A549 (cell line): ENCODE measurements at places on chromosomes 7 and 10.

- no peak for DNase-seq
Measured at GRCh38 chr10:58347967-58348366, 13.2 kb downstream of the UBE2D1 start.

- DNase-seq = no peak
Measured at GRCh38 chr7:106914018-106914607, 49.0 kb downstream of the PIK3CG start.

GRCh38 chr10:79170993-79171392, 102.2 kb downstream of the ZMIZ1 start:
- no peak for DNase-seq

DNA sequence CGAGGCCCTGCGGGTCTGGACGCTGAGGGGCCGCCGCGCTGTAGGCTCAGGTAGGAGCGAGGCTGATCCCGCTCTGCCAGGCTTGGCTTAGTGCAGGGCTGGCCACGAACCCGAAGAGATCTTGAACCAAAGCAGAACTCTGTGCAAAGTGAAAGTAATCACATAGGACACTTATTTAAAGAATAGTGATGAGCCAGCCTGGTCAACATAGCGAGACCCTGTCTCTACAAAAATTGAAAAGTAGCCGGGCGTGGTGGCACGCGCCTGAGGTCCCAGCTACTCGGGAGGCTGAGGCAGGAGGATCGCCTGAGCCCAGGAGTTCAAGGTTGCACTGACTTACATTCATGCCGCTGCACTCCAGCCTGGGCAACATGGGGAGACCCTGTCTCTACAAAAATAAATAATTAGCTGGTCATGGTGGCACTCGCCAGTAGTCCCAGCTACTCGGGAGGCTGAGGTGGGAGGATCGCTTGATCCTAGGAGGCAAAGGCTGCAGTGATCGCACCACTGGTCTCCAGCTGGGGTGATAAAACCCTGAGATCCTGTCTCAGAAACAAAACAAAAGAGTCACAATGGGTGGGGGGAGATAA, 541 bp downstream of the ZSCAN25 start:
- DNase-seq = no peak

DNA sequence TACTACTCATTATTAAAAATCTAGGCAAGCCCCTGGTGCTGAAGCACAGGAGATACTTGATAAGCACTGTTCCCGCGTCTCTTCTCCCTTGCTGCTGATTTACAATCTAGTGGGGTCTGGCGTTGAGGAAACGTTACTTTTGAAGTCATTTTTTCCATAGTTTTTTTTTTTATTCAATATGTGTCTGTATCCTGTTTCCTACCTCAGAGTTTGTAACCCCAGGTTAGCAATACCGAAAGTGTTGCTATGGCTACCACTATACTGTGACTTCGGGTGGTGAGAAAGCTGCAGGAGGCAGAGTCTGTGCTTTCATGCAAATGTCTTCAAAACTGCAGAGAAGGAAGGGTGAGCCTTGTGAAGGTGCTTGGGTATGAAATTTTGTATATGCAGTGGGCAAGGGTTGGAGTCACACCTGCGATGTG, 458.8 kb upstream of the GHITM start:
- DNase-seq = no peak

GRCh38 chr10:17199351-17199804, 2.1 kb downstream of the TRDMT1 start:
- no peak for DNase-seq

DNA sequence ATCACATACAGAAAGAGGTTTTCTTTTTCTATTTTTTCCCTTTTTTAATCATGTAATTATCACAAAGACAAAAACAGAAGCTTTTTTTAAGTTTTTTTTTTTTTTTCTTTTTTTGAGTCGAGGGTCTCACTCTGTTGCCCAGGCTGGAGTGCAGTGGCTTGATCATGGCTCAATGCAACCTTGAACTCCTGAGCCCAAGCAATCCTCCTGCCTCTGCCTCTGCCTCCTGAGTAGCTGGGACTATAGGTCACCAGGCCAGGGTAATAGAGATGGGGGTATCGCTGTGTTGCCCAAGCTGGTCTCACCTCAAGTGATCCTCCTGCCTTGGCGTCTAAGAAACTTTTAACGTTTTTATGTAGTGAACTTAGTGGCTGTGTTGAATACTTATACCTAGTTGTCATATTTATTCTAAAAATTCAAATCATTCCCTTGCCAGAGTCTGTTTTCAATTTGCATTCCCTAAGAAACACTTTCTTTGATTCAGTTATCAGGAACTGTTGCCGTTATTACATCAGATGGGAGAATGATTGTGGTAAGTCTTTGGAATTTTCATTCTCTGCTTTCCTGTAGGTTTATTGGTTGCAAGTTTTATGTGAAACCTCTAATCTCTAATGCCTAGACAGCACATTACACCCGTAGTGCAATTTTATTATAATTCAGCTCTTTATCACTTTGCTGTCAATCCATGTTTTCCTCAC, 1.3 kb downstream of the LSM8 start:
- DNase-seq = no peak

DNA sequence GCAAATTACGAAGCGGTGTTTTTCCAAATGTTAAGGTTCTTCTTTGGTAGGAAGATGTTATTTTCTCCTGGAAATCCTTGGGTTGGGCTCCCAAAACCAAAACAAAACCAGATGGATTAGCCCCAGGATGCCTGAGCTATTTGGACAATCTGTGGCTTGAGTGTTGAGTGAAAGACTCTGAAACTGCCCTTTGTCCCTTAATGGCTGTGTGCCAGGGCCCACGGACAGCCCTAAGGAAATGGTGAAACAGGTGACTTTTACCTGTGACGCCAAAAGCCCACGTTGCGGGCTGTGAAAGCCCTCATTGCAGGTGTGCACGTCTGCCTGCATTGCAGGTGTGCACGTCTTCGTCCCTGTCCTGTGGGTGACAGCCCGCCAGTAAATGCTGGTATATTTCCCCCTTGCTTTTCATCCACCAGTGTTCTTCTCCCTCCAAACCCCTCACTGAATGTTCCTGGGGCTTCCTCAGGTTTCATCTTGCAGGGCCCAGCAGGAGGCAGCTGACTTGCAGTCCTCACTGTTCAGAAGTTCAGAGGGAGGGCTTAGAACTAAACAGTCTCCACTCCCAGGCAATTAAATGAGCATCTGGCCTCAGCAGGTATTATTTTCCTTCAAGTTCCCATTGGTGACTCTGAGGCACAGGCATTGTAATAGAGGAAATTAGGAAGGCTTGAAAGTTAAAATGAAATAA, 10.7 kb downstream of the PFKP start:
- no peak for DNase-seq

GRCh38 chr7:106417273-106417902, 132.6 kb upstream of the NAMPT start:
- DNase-seq = peak; percentile 67

GRCh38 chr10:2949221-2949947, 118.0 kb upstream of the PFKP start:
- DNase-seq = no peak

DNA sequence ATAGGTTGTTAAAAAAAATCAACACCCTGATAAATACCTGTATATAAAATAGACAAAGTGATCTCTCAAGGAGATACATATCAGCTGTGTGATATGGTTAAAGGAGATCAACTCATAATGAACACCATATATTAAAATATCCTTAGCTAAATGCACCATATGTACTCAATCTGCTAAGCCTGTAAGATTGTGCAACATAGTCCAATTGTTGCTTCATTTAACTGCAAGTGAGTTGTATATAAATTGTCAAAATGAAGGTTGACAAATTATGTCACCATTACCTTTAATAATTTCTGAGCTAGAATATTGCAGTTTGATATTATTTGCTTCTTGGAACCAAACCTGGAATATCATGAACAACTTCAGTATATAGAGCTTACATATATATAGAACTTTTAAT, 283.7 kb downstream of the MALRD1 start:
- DNase-seq = no peak

- DNase-seq = no peak
Measured at GRCh38 chr7:33671531-33672262, 233.6 kb upstream of the BMPER start.

GRCh38 chr10:44589181-44589943, 204.5 kb upstream of the CXCL12 start:
- no peak for DNase-seq

GRCh38 chr10:75505840-75506506, 74.5 kb downstream of the LRMDA start:
- no peak for DNase-seq

DNA sequence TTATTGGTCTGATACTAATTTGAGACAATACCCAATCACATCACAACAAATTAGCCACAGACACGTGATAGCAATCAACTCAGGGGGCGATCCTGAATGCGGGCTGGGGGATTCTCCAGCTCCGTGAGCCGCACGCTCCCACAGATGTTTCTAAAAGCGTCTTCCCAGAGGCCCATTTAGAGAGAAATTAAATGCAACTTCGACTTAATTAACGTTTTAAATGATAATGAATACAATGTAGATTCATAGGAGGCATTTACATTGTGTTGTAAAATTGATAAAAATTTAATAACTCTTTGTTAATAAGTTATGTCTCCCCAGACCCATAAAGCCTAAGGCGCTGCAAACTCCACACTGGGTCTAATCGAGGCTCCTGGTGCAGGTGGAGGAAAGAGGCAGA, 642.6 kb downstream of the KCNMA1 start:
- no peak for DNase-seq

DNA sequence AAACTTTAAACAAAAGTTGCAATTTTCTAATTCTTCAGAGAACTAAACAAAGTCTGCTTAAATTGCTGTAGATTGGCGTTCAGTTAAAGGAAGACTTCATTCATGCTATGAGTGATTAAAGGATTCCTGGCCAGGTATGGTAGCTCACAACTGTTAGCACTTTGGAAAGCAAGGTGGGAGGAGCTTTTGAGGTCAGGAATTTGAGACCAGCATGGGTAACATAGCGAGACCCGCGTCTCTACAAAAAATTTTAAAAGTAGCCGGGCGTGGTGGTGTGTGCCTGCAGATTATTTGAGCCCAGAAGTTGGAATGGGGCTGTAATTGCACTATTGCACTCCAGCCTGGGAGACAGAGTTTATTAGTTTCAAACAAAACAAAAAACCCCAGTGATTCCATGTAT, 13.5 kb upstream of the SCRN1 start:
- DNase-seq = no peak

- peak; percentile 55 for DNase-seq
Measured at GRCh38 chr10:21078410-21079329, 181.6 kb upstream of the NEBL start.

DNA sequence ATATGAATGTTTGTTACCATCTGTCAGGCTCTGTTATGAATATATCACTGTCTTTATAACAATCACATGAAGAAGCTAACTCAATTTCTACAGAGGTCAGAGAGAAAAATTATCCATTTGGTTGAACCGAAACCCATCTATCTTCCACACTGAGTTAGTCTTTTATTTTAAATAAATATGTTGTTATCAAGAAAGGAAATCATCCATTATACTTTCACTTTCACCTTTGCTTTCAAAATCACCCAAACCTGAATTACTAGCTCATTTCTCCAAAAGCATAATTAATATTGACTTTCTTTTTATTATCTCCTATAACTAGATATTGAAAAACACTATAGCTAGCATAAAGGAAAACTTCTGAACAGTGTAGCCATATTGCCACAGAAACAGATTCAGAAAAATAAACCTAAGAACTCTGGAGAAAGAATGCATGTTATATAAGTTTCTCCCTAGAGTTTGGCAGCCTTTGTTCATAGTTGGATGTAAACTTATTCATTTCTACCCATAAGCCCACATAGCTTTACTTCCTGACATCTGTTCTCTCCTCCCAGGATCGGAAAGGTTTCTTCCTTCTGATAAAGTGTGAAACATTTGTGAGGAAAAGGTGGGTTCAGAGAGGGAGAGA, 66.0 kb downstream of the NPSR1 start:
- no peak for DNase-seq
